Activated CD8-positive, alpha-beta memory T cell treated with anti-CD3 and anti-CD28 coated beads, Interleukin-2, amount 50 U/mL, for 4 hours (primary cell): ENCODE measurements at places on chromosomes 4 and X.

- DNase-seq: no peak
These were observed 48.3 kb upstream of the GUCY1A1 start for GRCh38 chr4:155618183-155618838.

- no peak for DNase-seq
These were observed 22.6 kb downstream of the PPP2R2C start for GRCh38 chr4:6449746-6450369.

GRCh38 chr4:147090486-147090885 lies 144.8 kb upstream of the TTC29 start:
- no peak for DNase-seq

DNA sequence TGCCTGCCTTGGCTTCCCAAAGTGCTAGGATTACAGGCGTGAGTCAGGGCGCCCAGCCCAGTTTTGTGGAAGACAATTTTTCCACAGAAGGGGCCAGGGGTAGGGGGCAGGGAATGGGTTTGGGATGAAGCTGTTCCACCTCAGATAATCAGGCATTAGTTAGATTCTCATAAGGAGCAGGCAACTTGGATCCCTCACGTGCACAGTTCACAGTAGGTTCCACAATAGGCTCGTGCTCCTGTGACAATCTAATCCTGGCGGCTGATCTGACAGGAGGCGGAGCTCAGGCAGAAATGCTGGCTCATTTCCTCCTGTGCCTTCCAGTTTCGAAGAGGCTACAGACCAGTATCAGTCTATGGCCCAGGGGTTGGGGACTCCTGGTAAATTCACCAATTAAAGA lies 491.6 kb upstream of the AADAT start:
- DNase-seq: no peak

GRCh38 chr4:128394778-128395177 lies 107.2 kb upstream of the PGRMC2 start:
- DNase-seq: no peak

DNA sequence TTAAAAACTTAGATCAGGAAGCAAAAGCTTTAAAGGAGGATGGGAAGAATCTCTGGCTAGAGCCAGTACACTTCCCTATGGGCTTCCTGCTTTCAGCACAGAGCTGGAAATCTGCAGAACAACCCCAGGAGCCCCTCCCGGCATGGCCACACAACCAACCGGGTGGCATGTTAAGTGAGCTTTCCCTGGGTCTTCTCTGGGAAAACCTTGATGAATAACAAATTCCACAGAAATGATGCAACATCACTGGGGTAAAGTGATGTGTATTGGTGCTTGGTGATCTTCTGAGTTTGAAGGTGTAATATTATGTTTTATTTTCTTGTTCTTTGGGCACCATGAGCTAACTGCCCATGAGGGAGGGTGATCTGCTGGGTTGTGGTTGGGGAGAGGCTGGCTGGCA lies 22.1 kb downstream of the NHS start:
- DNase-seq: no peak
